ENCODE measurements at places on chromosomes 3 and 15. TPM values are rescaled to one million over a fixed set of nuclear protein-coding genes. Genes with fewer than 3 reads are reported as not detected.

The MEX3B gene
- total RNA-seq, result 10.9 TPM

The GOLGA6L4 gene
- 2.3 TPM for total RNA-seq

The CIB1 gene
- total RNA-seq, result 30.6 TPM

The ALDH1L1 gene
- total RNA-seq, result not detected

The PLCH1 gene
- 0.27 TPM for total RNA-seq

The SNRPA1 gene
- total RNA-seq, result 44.8 TPM

The TGM5 gene
- total RNA-seq, result not detected

The FAM162A gene
- 21.0 TPM for total RNA-seq

The SQOR gene
- 32.4 TPM for total RNA-seq

The TUBGCP5 gene
- total RNA-seq, result 29.3 TPM

The ALDH1A2 gene
- 2.3 TPM for total RNA-seq

The OR5H2 gene
- not detected for total RNA-seq

The GOLGA8J gene
- not detected for total RNA-seq

The TIPIN gene
- total RNA-seq, result 18.8 TPM

The PLA2G4D gene
- total RNA-seq, result not detected

The GBE1 gene
- 225 TPM for total RNA-seq

The TBC1D21 gene
- not detected for total RNA-seq

The TGM4 gene
- total RNA-seq, result 0.13 TPM

The COL8A1 gene
- total RNA-seq, result 156 TPM

The ASB14 gene
- total RNA-seq, result not detected

The STAB1 gene
- 215 TPM for total RNA-seq

The ARHGAP31 gene
- 75.4 TPM for total RNA-seq

The TNIK gene
- 61.7 TPM for total RNA-seq

Measured in thoracic aorta endothelial cell (primary cell).